Activated CD4-positive, alpha-beta T cell treated with anti-CD3 and anti-CD28 coated beads, Interleukin-2, Interleukin-4, amounts not matched to agents 100 ng/mL and 50 ng/mL, durations not matched to agents 16 hours and 8 hours (primary cell): ENCODE measurements at places on chromosomes 5 and 9.

GRCh38 chr9:137802521-137803243 lies 74.9 kb upstream of the CACNA1B start:
- no peak for DNase-seq

GRCh38 chr9:35717132-35717870 lies 14.7 kb downstream of the TLN1 start:
- no peak for DNase-seq

- no peak for DNase-seq
Observed at GRCh38 chr9:97966493-97966892, 16.6 kb upstream of the ANP32B start.

- DNase-seq, result no peak
Observed at GRCh38 chr5:146027751-146028150, 77.6 kb downstream of the PLAC8L1 start.

GRCh38 chr5:43367909-43368669 lies 44.1 kb downstream of the CCL28 start:
- no peak for DNase-seq

DNA sequence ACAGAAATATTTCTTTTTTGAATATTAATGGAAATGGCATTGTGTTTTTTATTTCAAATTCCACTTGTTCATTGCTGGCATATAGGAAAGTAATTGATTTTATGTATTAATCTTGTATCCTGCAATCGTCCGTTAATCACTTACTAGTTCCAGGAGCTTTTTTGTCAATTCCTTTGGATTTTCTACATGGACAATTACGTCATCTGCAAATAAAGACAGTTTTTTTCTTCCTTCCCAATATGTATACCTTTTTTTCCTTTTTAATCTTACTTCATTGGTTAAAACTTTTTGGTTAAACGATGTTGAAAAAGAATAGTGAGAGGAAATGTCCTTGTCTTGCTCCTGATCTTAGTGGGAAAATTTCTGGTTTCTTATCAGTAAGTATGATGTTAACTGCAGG lies 1.5 kb upstream of the TIFAB start:
- DNase-seq, result no peak

DNA sequence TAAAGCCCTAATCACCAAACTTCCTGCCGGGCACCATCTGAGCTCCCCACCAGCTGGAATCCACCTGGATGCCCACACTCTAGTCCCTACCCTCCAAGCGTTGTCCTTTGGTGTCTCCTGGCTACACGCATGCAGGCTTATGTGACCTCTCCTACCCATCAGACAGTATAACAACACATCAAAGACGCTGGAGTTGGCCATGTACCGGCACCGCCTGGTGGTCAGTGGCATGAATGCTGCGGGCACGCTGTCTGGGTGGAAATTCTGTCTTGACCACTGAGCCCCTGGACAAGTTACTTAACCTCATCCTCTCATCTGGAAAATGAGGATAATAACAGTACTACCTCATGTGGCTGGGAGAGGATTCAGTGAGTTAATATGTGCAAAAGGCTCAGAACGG lies 23.4 kb upstream of the CORO2A start:
- no peak for DNase-seq

DNA sequence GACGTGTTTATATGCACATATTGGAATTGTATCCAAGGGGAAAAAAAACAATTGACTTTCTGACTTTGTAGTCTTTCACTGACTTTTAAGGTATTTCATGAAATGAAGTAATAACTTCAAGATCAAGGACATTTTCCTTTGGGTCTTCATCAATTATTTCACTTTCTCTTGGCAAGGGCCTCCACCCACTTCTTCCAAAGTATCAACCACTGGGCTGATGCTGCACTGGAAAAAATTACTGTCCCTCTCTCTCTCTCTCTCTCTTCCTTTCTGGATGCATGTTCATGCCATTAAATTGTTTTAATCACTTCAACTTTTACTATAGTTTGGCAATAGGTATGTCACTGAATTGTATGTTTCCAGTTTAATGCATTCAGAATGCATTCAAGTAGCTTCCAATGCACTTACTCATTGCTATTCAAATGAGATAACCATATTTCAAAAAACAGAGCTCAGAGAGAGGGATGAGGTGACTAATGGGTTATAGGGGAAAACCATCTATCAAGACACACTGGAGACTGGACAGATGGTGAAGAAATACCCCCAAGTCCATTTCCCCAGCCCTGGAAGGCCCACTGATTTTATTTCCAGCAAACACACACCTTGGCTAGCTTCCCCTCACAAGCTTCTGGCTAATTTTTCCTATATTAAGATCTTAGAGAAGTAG lies 585.3 kb downstream of the EBF1 start:
- no peak for DNase-seq

GRCh38 chr5:110956913-110957813 lies 114.3 kb upstream of the TSLP start:
- DNase-seq, result no peak

GRCh38 chr5:100311806-100312205 lies 223.4 kb upstream of the FAM174A start:
- DNase-seq, result no peak

- no peak for DNase-seq
Observed at GRCh38 chr5:63310644-63311043, 651.6 kb downstream of the HTR1A start.

GRCh38 chr5:168104350-168104749 lies 187.1 kb upstream of the WWC1 start:
- DNase-seq, result no peak

DNA sequence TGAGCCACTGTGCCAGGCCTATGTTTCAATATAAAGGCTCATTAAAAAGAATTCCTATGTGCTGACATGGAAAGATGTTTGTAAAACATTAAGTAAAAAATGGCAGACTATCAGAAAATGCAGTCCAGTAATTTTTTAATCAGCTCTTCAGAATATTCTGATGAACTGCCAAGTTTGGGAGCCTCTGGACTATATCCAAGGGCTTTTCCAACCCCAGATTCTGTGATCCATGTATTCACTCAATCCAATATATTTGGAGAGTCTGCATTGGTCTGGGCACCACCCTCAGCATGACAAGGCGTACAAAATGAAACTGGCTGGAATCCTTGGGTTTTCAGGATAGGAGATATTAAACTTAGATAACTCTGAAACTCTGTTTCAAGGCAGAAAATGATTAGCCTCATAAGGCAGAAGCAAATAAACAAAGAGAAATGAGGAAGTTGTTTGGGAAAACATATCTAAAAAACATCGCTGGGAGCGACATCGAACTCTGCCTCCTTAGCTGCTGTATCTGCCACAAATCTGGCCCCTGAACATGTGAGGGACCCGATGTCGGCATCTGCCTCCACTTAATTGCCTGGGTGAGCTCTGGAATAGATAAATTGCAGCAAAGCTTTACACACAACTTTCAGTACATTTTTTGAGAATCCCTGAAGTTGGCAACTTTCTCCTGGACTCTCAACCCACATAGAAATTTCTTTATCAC lies 14.4 kb downstream of the PDE6A start:
- no peak for DNase-seq

DNA sequence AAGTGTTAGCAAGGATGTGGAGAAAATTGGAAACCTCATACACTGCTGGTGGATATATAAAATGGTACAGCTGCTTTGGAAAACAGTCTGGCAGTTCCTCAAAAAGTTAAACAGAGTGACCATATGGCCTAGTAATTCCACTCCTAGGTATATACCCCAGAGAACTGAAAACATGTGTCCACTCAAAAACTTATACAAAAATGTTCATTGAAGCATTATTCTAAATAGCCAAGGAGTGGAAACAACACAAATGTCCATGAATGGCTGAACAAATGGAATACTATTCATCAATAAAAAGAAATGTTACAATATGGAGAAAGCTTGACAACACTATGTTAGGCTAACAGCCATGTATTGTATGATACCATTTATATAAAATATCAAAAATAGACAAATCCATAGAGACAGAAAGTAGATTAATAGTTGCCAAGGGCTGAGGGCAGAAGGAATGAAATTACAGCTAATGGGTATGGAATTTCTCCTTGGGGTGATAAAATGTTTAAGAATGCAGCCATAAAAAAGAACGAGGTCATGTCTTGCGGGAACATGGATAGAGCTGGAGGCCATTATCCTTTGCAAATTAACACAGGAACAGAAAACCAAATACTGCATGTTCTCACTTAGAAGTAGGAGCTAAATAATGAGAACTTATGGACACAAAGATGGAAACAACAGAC lies 33.6 kb upstream of the FBP1 start:
- DNase-seq, result no peak
